ENCODE measurements at places on chromosomes 7 and 10. TPM values are rescaled to one million over a fixed set of nuclear protein-coding genes. Genes with fewer than 3 reads are reported as not detected.

Gene PDE6C
- not detected for total RNA-seq

Gene PILRA
- total RNA-seq, result 0.39 TPM

Gene C10orf62
- not detected for total RNA-seq

Gene VDAC2
- 165 TPM for total RNA-seq

Gene STRIP2
- total RNA-seq, result 12.5 TPM

Gene FAM204A
- 43.0 TPM for total RNA-seq
